ENCODE measurements at places on chromosomes 3 and 15. TPM values are rescaled to one million over a fixed set of nuclear protein-coding genes. Genes with fewer than 3 reads are reported as not detected.

The SETD5 gene
- 126 TPM for total RNA-seq

The FBXO40 gene
- not detected for total RNA-seq

The ANKUB1 gene
- total RNA-seq: not detected

The RARRES1 gene
- total RNA-seq: not detected

The VPS33B gene
- total RNA-seq: 21.2 TPM

The CCDC39 gene
- total RNA-seq: not detected

The UROC1 gene
- 0.13 TPM for total RNA-seq

The THSD4 gene
- not detected for total RNA-seq

The HIGD2B gene
- not detected for total RNA-seq

The TF gene
- 0.03 TPM for total RNA-seq

The KNL1 gene
- 61.4 TPM for total RNA-seq
